Hypothalamus (tissue), 51 donors: ENCODE measurements at places on chromosomes 1 and 21.

DNA sequence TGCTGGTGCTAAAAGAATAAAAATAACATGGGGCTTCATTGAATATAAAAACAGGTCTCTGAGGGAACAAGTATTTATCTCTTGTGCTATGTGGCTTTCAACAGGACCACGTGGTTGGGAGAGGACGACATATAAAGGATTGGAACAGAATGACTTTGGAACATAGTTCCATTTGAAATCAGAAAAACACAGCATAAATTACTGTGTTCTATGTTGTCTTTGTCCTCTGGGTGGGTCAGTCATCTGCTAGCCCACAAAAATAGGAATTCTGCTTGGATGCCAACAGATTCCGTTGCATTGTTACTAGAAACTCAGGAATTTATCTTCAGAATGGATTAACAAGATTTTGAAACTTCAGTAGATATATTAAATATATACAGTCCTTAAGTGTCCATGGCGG is 5.9 kb downstream of the CEP85 start:
- DNase-seq, result peak; percentile 72

DNA sequence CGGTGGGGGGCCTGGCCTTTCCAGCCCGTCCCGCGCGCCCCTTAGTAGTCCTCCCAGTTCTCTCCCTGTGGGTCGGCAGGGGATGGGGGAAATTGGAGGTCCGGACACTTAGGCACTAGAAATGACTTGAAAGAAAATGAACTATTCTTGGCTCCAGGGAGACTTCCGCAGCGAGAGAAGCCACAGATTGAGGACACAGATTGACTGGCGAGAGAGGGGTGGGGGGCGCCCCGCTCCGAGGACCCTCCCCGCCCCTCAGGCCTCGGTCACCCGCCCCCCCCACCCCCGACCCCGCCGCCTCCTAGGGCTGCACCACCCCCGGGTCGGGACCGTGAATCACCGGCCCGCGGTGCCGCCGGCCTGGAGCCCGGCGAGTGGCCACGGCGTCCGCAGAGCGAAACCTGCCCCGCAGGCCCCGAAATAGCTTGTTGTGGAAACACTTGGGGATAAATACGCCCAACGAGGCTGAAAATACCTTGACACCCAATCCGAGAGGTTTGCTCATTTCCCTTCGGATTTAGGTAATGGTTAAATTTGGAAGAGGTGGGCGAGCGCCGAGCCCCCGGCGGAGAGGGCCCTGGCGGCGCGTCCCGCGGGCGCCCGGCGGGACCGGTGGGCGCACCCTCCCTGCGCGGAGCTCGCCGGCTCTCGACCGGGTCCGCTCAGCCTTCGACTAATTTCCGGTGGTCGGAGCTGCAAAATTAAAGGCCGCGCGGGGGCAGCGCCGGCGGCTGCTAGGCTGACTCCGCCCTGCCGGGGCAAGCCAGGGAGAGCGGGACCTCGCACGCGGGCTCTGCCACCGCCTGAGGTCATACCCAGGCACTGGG is at the start of gene GFI1:
GFI1 (minus strand) TSS at position 675 of the 827 bp plus-strand sequence. CDS start 3,438 bp downstream, outside the sequence.
- DNase-seq, result no peak

DNA sequence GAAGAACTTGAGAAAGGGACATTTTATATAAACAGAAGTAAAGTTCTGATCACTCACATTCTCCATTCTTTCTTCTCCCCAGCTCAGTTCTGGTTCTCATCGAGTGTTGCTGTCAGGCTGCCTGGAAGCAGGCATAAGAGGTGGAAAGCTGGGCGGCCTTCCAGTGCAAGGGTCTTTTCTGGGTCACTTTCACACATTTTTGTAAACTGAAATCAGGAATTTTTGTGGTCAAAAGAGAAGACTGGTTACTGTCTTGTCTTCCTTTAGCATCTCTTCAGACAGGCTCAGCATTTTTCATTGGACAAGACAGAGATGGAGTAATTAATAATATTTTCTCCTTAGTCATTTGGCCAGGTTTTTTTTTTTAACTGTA is 93.7 kb downstream of the CTH start:
- peak; percentile 9 for DNase-seq

DNA sequence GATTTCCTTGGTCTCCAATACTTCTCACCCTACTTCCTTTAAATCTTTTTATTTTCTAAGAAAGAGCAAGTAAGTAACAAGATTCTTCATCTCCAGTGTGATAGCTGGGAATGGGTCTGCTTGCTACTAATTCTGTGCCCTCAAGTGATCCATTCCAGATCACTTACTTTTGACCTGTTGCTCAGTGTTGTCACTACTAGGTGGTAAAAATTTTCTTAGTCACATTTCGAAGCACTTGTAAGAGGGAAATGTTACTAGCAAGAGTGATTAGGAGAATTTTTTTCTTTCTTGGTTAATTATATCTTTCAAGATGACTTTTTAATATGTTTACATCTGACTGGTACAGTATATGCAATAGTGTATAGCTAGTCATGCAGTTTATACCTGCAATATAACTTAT is 2.2 kb downstream of the UBAP2L start:
- DNase-seq, result no peak

DNA sequence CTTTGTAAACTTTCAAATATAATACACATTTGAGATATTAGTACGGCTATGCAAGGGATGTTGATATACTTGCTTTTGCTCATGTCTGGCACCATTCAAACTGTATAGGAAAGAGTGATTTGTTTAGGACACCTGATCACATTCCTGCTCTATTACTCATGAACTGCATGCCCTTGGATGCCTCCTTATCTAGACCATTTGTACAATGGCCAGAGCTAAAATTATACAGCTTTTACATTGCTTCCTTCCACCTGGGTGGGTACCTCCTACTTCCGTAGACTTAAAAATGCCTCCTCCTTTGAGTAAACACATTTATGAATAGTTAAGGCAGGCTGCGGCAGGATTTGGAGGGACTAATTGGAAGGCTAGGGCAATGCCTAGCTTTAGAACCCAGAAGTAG is 85.4 kb upstream of the PBX1 start:
- no peak for DNase-seq

GRCh38 chr1:205285381-205286101 is 36.0 kb downstream of the NUAK2 start:
- DNase-seq, result no peak

GRCh38 chr1:232570007-232570406 is 59.9 kb downstream of the SIPA1L2 start:
- no peak for DNase-seq

- no peak for DNase-seq
These were observed 116.0 kb downstream of the TTLL7 start for GRCh38 chr1:83882906-83883305.

DNA sequence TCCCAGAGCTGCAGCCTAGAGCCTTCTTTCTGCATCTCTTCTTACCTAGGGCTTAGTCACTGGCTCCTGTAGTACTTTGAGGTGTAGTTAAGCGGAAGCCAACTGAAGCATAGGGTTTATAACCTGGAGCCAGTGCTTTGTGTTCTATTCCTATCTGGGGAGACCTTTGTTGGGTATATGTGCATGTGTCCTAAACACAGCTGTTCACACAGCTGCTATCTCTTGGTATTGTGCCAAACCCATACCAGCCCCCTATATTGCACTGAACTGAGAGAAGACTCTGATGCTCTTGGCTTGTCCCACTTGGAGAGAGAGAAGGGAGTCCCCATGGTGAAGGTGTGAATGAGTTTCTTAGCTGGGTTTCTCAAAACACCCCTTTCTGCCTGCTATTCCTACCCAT is 17.2 kb upstream of the NFASC start:
- DNase-seq, result no peak

GRCh38 chr1:200934676-200935245 is 40.1 kb downstream of the INAVA start:
- DNase-seq, result no peak

- DNase-seq, result no peak
These were observed 13.3 kb downstream of the TRPM2 start for GRCh38 chr21:44366586-44367211.

GRCh38 chr1:23422241-23422877 is 2.2 kb downstream of the TCEA3 start:
- DNase-seq, result no peak

GRCh38 chr1:50333595-50333974 is 89.7 kb downstream of the DMRTA2 start:
- DNase-seq, result no peak

GRCh38 chr1:32186077-32186476 is 6.6 kb downstream of the TXLNA start:
- no peak for DNase-seq

DNA sequence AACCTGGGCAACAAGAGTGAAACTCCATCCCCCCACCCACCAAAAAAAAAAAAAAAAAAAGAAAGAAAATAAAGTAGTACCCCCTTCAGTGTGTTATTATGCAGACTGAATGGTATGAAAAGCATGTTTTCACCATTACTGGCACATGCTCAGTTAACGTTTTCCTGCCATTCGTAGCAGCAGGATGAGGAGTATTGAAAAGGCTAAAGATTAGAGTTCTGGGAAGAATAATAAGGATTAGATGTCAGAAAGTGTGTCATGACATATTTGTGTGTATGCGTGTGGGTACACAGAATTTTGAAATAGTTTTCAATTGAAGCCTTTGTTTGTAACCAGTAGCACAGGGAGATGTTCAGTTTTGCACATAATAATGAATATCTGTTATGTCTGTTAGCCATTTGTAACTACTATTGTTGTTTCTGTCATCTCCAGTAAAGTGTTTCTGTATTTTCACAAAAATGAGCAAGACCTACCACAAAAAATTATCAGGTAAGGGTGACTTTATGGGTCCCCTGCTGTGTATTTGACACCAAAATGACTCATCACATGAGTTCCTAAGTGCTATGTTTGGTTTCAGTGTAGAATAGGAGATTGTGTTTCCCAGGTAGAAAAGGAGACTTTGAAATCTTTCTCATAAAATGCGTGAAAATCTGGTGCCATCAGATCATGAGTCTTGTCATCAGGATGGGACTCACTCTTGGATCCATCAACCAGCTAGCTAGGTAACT is 358.9 kb downstream of the DISC1 start:
- no peak for DNase-seq

- no peak for DNase-seq
These were observed 298.7 kb downstream of the LRRIQ3 start for GRCh38 chr1:73899311-73899710.

- DNase-seq, result no peak
These were observed 3.3 kb upstream of the SMYD3 start for GRCh38 chr1:246510147-246511030.

DNA sequence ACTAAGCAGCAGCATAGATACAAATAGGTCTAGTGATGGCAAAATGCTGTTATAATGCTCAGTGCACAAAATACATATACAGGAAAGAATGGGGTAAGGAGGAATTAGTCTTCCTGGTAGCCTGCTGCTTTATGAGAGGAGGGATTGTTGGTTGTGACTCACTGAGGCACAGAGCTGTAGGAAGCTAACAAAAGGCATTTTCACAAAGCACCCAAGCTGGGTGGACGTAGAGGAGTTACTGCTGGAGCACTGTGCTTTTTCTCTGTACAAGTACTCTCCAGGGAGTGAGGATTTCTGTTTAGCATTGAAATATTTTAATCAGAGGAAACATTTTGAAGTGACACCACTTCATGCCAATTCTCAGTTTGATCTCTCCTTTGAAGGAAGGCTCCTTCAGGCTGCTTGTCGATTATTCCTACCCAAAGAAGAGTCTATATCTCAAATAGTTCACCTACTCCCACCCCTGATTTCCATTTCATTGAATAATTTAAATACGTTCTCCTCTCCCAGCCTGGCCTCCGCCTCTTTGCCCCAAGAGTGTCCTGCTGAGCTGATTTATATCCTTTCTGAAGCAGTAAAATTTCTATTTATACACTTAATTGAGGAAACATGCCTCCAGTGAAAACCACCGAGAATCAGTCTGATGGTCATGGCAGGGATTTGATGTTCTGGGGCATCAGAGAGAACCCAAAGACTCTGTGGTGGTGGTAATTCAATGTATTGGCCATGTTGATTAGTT is 271.9 kb downstream of the HHAT start:
- no peak for DNase-seq
